ENCODE measurements at places on chromosomes 3 and 15. TPM values are rescaled to one million over a fixed set of nuclear protein-coding genes. Genes with fewer than 3 reads are reported as not detected.
A peak's percentile ranks its signal among the peaks of the same experiment; 100 is the strongest.

FAM174B gene
- total RNA-seq: 9.9 TPM

PSTPIP1 gene
- total RNA-seq: 152 TPM

ARHGEF26 gene
- total RNA-seq: 0.32 TPM

CIB1 gene
- total RNA-seq: 136 TPM

CLSTN2 gene
- not detected for total RNA-seq

SOX2 gene
- 0.16 TPM for total RNA-seq

SCN11A gene
- total RNA-seq: 0.22 TPM

GOLGA6A gene
- 0.46 TPM for total RNA-seq

SCAANT1 gene
- not detected for total RNA-seq

MKRN2 gene
- 31.2 TPM for total RNA-seq

CLCN2 gene
- total RNA-seq: 3.9 TPM

OCA2 gene
- not detected for total RNA-seq

SSR3 gene
- 189 TPM for total RNA-seq

SLC22A14 gene
- 0.21 TPM for total RNA-seq

DHFR2 gene
- 8.1 TPM for total RNA-seq

GHSR gene
- total RNA-seq: not detected

- no peak for DNase-seq
Observed at GRCh38 chr15:70438776-70439175, 324.6 kb downstream of the UACA start.

- DNase-seq: no peak
Observed at GRCh38 chr3:72241525-72241924, 456.6 kb upstream of the PROK2 start.

- DNase-seq: no peak
Observed at GRCh38 chr3:66520724-66521123, 19.9 kb upstream of the LRIG1 start.

- DNase-seq: no peak
Observed at GRCh38 chr3:51802106-51802703, 23.2 kb upstream of the IQCF6 start.

DNA sequence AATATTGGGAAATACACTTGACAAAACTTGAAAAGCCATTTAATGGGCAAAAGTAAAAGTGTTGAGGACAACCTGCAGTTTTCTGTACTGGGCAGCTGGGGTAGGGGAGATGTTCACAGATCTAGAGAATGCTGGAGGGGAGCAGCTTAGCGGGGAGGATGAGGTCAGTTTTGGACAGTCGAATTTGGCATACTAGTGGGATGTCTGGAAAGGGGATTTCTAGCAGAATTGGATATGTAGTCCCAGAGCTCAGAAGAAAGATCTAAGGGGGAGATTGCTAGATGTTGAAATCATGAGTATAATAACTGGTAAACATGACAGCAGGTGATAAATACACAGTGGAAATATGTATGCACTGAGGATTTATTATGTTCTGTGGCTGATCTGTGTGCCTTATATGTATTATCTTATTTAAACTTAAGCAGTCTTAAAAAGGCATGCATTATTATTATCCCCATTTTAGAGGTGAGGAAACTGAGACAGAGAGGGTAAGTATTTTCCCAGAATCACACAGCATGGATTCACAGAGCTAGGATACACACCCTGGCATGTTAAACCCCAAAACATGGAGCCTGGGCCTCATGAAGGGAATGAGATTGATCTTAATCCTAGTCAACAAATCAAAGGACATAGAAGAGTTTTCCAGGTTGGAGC is 42.7 kb downstream of the TLNRD1 start:
- DNase-seq: no peak

DNA sequence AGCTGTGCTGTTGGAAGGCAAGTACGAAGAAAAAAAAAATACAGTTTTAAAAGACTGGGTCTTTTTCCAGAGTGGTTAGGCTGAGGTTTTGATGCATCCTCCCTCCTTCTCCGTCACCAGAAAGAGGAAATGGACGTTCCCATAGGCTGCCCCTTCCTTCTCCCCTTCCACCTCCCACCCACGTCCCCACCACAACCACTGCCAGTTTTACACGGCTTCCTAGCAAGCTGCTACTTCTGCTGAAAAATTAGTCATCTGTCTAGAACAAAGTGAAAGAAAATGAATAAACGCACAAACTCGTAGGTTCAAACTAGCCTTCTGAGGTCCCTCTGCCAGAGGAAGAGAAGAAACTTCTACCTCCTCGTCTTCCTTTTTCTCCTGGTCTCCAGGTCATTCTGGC is 71.6 kb upstream of the RPL35A start:
- peak; percentile 75 for DNase-seq

DNA sequence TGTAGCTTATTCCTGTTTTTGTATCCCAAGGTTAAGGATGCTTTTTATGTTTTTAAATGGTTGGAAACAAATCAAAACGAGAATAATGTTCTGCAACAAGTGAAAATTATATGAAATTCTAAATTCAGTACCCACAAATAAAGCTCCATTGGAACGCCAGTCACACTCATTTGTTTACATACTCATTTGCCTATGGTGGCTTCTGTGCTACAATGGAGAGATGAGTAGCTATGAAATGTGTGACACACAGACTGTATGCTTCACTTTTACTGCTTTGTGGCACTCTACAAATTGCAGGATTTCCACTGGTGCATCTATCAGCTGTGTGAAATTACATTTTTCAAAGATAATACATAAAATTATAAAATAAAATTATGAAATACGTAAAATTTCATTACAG is 112.2 kb upstream of the TSPAN3 start:
- DNase-seq: no peak

GRCh38 chr3:124579641-124580040 is 150.6 kb upstream of the UMPS start:
- DNase-seq: no peak

- no peak for DNase-seq
Observed at GRCh38 chr15:67976506-67977073, 77.5 kb upstream of the PIAS1 start.

GRCh38 chr15:44501768-44502366 is 35.1 kb upstream of the EIF3J start:
- no peak for DNase-seq

- DNase-seq: no peak
Observed at GRCh38 chr3:178967177-178967532, 104.5 kb downstream of the ZMAT3 start.

DNA sequence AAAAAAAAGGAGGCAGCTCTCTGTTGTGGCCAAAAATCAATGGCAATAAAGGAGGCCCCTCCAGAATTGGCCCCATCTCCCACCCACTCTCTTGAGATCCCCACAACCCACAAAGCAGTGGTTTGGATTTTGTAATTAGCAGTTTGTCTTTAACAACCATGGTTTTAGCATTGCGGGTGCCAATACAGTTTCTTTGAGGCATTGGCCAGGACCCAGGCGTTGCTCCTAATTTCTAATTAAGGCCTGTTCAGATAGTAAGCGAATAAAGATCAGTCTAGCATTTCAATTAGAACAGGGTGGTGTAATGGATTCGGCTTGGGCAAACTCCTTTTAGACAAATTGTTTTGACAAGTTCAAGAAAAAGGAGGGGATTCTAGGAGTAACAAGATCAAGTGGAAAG is 23.6 kb upstream of the UACA start:
- no peak for DNase-seq

DNA sequence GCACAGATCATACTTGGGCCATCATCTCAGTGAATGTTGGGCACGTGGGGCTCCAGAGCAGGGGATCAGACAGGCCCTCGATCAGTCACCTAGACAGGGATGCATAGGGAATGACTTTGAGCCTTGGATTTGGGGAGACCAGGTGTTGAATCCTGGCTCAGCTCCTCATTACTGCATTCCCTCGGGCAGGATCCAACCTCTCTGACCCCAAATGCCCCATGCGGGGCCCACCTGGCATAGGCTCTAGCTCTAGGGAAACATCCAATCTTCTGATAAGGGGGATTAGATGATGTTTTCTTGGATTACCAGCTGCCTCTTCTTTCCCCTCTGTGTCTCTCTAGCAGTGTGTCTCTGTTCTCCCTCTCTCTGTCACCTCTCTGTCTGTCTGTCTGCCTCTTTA is 22.7 kb downstream of the LOXL1 start:
- DNase-seq: no peak

- DNase-seq: no peak
Observed at GRCh38 chr3:119662604-119663373, 2.4 kb upstream of the POPDC2 start.

DNA sequence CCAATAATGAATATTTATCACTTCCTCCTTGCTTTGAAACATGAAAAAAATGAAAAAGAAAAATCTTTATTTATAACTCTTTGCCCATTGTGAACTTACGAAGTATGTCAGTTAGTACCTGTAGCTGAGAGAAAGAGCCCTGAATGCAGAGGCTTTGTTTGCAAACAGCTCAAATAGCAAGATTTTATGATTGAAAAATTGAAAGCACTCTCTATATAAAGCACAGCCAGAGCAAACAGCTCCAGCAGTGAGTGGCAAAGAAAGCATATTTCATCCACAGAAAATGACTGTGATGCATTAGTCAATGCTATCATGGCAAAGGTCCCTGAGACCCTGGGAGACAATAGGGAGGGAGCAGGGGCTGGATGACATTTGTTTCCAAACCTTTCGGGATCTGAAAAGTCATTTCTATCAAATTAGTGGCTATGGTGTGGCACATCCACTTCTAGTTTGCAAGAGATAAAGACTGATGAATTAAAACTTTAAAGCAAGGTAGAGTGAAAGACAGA is 576.1 kb downstream of the OTOL1 start:
- DNase-seq: no peak

- no peak for DNase-seq
Observed at GRCh38 chr3:16300307-16300706, 35.3 kb downstream of the OXNAD1 start.

DNA sequence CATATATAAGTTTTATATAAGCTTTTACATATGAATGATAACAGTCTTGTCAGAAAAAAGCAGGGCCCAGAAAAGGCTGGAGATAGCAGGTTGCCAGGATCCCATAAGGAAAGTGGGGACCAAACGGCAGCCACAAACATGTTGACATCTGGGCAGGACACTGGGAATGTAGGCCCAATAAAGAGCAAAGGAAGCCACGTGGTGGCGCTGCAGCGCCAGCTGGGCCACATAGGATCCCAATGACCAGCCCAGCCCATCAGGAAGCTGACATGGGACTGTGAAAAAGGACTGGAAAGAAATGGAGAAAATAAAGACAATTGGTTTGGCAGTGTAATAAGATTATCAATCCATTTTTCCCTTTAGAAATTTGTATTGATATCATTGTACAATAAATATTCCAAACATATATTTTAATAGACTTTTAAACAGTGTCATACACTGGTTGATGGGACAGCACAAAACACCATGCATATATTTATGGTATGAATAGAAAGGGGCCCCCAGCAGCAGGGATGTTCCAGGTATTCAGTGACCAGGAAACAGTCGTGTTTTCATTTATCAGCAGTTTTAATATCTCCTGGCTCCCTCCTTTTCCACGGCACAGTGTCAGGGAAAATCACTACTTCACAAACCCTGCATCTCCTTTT is 89.0 kb upstream of the STRIT1 start:
- peak; percentile 3 for DNase-seq

DNA sequence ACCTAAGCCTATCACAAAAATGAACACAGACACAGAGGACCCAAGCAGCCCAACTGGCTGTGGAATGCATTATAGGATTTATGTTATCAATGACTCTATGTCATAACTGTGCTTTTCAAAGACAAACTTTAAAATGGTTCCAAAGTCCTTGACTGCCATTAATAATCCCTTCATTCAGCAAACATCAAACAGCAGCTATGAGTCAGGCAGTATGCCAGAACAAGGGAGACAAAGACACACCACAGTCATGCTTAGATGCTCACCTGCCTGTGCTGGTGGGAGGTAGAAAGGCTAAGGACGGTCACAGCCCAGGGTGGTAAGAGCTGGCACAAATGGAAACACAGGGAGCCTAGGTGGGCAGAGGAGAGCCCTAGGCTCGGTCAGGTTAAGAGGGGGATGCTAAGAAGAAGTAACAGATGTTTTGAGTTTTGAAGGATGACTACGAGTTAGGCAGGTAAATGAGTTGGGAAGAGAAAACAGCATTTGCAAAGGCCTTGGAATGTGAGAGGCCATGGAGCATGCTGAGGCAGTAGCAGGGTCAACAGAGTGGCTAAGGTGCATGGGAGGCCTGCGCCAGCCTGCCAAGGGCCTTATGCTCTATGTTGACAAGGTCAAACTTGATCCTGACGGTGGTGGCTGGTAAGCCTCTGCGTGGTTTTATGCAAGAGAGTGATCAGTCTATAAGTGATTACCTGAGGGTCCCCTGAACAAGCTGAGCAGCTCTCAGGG is 23.0 kb downstream of the NMNAT3 start:
- no peak for DNase-seq

DNA sequence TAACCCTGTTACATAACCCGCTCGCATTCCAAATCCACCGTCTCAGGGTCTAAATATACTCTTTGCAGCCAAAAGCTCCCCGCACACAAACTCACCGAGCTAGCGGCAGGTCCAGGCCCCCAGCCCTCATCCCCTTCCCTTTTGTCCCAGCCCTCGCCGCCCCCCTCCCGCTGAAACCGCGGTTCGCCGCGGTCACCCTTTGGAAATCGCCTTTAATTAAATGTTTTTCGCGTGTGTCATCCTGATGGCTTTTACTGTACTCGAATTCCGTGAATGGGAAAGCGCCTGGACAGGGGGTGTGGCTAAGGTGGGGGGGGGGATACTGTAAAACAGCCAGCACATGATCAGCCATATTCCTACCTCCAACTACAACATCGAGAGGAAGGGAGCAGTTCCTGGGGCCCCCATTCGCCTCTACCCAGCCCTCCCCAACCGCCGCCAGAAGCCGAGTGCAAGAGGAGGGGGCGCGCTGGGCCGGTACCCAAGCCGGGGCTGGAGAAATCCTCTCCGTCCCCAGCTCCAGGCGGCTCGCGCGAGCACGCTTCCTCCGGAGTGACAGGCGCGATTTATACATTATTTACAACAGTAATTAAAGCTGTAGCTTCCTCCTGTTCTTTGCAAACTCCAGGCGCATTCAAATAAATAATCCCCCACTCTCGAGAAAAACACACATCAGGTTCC is 1.7 kb downstream of the RORA start:
- no peak for DNase-seq

- no peak for DNase-seq
Observed at GRCh38 chr3:78880603-78881461, 887.0 kb downstream of the ROBO1 start.

GRCh38 chr3:127172211-127172610 is 20.7 kb upstream of the PRR23E start:
- DNase-seq: no peak

DNA sequence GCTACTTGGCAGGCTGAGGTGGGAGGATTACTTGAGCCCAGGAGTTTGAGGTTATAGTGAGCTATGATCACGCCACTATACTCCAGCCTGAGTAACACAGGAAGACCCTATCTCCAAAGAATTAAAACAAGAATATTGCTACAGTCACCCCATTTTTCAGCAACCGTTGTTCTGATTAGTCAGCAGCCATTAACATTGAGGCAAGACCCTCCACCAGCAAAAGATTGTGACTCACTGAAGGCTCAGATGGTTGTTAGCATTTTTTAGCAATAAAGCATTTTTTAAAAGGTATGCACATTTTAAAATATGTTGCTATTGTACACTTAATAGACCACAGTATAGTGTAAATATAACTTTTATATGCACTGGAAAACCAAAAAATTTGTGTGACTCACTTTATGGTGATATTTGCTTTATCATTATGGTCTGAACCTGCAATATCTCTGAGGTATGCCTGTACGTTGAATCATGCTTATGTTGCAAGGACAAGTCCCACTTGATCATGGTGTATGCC is 492.6 kb downstream of the SQOR start:
- no peak for DNase-seq

- no peak for DNase-seq
Observed at GRCh38 chr3:141248064-141248463, 16.4 kb downstream of the PXYLP1 start.

- DNase-seq: no peak
Observed at GRCh38 chr3:119428538-119428937, 34.9 kb downstream of the TMEM39A start.

- no peak for DNase-seq
Observed at GRCh38 chr3:9169326-9169725, 80.1 kb downstream of the SRGAP3 start.
